ENCODE measurements at places on chromosomes 4 and X.

DNA sequence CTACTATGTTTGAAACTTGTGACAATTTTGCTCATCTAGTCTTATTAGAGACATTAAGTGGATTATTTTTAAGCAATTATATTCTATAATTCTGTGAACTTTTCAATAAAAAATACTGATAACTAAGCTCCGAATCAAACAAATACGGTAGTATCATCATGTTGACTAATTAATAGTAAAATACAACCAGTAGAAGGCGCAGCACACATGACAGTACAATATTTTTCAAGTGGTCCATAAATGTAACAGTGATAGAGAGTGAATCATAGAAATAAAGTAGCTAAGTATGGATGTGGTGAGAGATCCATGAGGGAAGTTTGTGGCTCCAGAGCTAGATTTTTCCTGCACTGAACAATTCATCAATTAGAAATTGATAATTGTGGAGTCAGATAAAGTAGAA lies 666.2 kb downstream of the KCTD8 start:
- no peak for DNase-seq

GRCh38 chr4:103786014-103786413 lies 66.2 kb upstream of the TACR3 start:
- DNase-seq: no peak

- no peak for DNase-seq
Observed at GRCh38 chr4:1246111-1246881, 2.6 kb downstream of the CTBP1 start.

GRCh38 chrX:18887825-18888212 lies 96.1 kb downstream of the PHKA2 start:
- DNase-seq: no peak

GRCh38 chr4:89397441-89397840 lies 89.8 kb upstream of the GPRIN3 start:
- DNase-seq: no peak

All from H1 (cell line).